Uterine smooth muscle cell (primary cell): ENCODE measurements at places on chromosomes 12 and 14. TPM values are rescaled to one million over a fixed set of nuclear protein-coding genes. Genes with fewer than 3 reads are reported as not detected.

The KRT72 gene
- not detected in 2 replicates for total RNA-seq

The AVPR1A gene
- 0.37 and 0.89 TPM in 2 replicates for total RNA-seq

The DDX23 gene
- total RNA-seq = 78.2 and 101 TPM in 2 replicates

The ACOT4 gene
- total RNA-seq = 0.22 and 1.00 TPM in 2 replicates

The JPH4 gene
- total RNA-seq = under 0.01 TPM in 1 of 2 replicates, not detected in the other

The GNB3 gene
- 2.9 and 3.7 TPM in 2 replicates for total RNA-seq
